ENCODE measurements at places on chromosomes 4 and X.
A peak's percentile ranks its signal among the peaks of the same experiment; 100 is the strongest.

GRCh38 chr4:133801883-133802282, 399.7 kb downstream of the PABPC4L start:
- no peak for DNase-seq

- DNase-seq = no peak
Observed at GRCh38 chrX:77087529-77088169, 359.5 kb upstream of the FGF16 start.

- DNase-seq = no peak
Observed at GRCh38 chrX:132809581-132809980, 148.8 kb downstream of the HS6ST2 start.

- no peak for DNase-seq
Observed at GRCh38 chr4:146256328-146256727, 42.0 kb downstream of the REELD1 start.

GRCh38 chrX:114365065-114365834, 218.6 kb upstream of the HTR2C start:
- no peak for DNase-seq

DNA sequence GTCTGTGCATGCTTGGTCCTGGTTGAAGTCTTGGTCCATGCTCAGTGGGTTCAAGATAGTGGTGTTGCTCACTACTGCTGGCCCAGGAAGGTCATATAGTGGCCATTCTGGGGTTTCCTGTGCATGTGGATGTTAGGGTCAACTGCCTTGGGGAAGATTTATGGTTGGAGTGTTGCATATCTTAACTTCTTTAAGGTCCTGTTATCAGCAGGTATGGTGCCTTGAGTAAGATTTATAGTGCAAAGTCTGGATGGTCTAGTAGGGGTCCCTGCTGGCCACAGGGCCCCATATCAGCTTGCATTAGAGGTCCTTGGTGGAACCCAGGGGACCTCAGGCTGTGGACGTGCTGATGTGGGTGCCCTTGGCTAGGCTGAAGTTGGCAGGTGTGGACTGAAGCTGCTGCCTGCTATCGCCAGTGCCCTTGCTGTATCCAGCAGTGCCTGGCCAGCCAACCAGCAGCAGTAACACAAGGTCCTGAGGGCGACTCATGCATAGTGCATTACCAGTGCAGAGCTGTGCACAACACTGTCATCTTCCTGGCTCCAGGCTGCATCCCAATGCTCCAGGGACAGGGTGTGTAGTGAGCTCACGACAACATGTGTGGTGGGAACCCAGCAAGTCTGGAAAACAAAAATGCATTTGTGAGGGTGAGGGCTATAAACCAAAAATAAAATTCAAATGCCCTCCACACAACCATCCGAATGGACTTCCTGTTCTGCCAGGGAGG, 61.0 kb downstream of the BEX3 start:
- DNase-seq = no peak

- peak; percentile 79 for DNase-seq
Observed at GRCh38 chrX:20477836-20478524, 211.3 kb upstream of the RPS6KA3 start.

GRCh38 chr4:164959896-164960295, 17.6 kb downstream of the TRIM61 start:
- no peak for DNase-seq

GRCh38 chr4:122156819-122157218, 4.7 kb downstream of the BLTP1 start:
- no peak for DNase-seq

- no peak for DNase-seq
Observed at GRCh38 chr4:188727746-188728145, 588.5 kb downstream of the TRIML1 start.

- no peak for DNase-seq
Observed at GRCh38 chr4:141654098-141654497, 17.7 kb downstream of the IL15 start.

- no peak for DNase-seq
Observed at GRCh38 chrX:103158317-103158621, 56.6 kb upstream of the BEX4 start.

GRCh38 chr4:3399277-3400194, 42.2 kb upstream of the HGFAC start:
- no peak for DNase-seq

DNA sequence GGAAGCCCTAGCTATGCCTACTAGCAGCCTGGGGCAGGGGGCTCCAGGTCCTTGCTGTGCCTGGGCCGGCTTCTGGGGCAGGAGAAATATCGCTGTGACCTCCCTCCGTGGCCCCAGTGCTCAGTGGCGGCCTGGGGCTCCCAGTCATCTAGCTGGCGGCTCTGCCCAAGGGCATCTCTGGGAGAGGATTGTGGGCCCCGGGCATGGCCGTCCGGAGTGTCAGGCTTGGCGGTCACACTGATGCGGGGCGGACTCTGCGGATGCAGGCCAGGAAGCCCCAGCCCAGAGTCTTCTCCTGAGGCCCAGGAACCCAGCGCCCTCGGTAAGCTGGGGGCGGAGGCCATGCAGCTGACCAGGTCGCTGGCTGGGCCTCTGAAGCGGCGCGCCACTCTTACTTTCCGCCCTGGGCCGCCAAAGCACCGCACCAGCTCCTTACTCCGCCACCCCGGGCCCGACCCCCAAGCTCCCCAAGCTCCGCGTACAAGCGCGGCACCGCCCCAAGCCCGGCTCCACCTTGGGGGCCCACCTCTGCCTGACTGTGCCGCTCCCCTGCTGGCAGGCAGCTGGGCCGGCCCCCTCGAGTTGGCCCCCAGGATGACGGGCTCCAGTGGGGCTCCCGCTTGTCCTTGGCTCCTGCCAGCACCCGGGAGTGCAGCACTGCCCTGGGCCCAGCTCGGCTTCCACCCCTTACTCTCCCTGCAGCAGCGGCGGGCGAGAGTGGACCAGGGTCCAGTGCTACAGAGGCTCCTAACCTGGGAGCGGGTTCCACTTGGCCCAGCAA, 720.0 kb downstream of the PCDH18 start:
- no peak for DNase-seq

DNA sequence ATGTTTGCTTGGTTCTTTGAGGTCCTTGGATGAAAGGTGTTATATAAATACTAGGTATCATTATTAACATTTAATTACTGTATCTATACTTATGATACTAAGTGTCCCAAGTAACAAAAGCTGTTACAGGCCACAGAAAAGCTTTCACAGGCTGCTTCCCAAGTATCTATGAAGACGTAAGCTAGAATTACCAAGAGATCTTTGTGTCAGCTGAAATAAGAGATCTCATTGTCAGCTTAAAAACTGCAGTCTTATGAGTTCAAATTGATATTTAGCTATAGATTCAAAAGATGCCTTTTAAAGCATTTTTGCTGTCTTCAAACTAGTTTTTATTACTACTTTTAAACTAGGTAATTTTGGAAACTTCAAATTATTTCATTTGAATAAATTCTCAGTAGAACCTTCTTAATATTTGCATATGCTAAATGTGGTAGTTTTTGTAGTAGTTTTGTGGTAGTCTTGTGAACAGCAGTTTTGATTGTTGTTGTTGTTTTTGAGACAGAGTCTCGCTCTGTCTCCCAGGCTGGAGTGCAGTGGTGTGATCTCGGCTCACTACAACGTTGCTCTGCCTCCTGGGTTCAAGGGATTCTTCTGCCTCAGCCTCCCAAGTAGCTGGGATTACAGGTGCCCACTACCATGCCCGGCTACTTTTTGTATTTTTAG, 170.0 kb upstream of the RPL34 start:
- no peak for DNase-seq

GRCh38 chr4:15910155-15910940, 28.2 kb downstream of the FGFBP1 start:
- no peak for DNase-seq

- DNase-seq = no peak
Observed at GRCh38 chr4:95061220-95061619, 303.5 kb downstream of the BMPR1B start.

DNA sequence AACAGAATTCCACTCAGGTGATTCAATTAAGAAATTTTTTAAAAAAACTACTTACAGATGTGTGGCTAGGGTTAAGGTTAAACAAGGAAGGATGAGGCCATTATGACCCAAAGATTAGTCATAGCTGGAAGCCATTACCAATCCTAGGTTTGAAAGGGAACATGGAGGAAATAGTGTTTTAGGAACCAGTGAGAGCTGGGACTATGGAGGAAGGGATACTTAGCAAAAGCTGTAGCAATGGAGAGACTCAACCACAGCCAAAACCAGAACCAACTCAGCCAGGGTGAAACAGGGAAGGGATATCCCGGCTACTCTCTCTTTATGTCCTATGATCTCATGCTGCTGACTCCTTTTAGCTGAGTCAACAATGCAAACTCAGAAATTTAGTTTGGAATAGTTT, 148.6 kb upstream of the CNKSR2 start:
- DNase-seq = no peak

- DNase-seq = no peak
Observed at GRCh38 chrX:119790977-119791436, 423 bp downstream of the RPL39 start.

DNA sequence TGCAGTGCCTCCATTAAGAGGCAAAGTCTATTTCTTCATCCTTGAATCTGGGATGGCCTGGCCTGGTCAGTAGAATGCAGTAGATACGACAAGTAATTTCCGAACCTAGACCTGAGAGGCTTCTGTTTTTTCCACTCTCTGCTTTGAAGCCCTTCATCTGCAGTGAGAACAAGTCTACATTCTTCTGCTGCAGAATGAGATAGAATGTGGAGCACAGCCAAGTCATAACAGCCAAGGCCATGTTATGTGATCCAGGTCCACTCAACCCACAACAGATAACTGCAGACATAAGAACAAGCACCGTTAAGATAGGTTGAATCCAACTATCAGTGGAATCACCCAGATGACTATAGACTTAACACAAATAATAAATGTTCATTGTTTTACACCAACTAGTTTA, 1297.7 kb downstream of the C4orf33 start:
- no peak for DNase-seq

DNA sequence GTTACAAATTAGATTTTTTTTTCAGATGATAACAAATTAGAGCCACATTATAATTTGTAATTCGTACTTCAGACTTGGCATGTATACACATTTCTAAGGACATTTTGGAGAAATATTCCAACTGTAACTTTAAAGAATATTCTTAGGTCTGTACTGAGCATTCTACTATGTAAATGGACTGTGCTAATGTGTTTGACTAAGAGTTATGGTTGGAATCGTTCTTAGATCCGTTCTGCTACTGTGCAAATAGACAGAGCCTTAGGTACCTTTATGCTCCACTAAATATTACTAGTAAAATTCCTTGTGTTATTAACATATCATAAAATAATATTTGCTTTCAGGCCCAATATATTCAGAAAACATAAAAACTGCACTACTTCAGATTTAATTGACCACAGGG, 1180.0 kb upstream of the TENM3 start:
- DNase-seq = no peak

DNA sequence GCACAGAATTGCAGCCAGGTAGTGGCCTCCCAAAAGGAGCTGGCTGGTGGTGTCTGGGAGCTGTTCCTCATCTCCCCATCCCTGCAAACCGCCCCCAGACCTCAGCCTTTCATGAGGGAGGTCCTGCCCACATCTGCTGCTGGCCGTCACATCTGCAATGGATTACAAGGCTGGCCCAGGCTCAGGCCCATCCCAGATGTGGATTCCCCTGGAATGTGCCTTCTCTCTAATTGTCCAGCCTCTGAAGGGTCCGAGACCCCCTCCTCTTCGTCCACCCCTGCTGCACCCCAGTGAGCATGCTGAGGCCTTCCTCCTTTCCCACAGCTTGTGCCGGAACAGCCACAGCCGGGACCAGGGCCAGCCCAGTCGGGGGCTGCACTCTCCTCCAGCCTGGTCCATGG, 115.0 kb upstream of the NALF2 start:
- DNase-seq = no peak

- DNase-seq = no peak
Observed at GRCh38 chr4:94400191-94400590, 51.6 kb upstream of the PDLIM5 start.

- no peak for DNase-seq
Observed at GRCh38 chrX:50677789-50678188, 136.2 kb downstream of the SHROOM4 start.

GRCh38 chr4:146443525-146443924, 78.2 kb downstream of the SLC10A7 start:
- no peak for DNase-seq

- DNase-seq = no peak
Observed at GRCh38 chr4:83255584-83255983, 29.0 kb downstream of the COQ2 start.

- DNase-seq = no peak
Observed at GRCh38 chrX:40282946-40283660, 185.3 kb upstream of the BCOR start.

- no peak for DNase-seq
Observed at GRCh38 chr4:86011117-86011516, 348.7 kb downstream of the MAPK10 start.

GRCh38 chrX:79506001-79506400, 138.9 kb upstream of the ITM2A start:
- DNase-seq = no peak

DNA sequence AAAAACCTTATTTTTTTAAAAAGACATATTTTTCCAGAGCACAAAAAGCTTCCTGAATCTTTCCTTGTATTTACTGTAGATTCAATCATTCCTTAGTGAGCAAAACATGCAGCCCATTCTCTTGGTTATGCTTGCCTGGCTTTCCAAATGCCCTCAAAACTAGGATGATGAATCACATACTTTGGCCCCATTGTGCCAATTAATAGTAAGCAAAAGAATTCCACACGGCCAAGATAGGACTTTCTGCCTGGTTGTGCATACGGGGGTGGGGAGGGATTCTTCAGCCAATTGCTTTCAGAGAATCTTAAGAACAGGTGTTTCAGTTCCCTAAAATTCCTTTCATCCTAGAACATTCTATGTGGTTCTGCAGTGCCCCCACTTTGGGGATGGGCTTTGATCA, 7.0 kb downstream of the RAI2 start:
- DNase-seq = no peak

DNA sequence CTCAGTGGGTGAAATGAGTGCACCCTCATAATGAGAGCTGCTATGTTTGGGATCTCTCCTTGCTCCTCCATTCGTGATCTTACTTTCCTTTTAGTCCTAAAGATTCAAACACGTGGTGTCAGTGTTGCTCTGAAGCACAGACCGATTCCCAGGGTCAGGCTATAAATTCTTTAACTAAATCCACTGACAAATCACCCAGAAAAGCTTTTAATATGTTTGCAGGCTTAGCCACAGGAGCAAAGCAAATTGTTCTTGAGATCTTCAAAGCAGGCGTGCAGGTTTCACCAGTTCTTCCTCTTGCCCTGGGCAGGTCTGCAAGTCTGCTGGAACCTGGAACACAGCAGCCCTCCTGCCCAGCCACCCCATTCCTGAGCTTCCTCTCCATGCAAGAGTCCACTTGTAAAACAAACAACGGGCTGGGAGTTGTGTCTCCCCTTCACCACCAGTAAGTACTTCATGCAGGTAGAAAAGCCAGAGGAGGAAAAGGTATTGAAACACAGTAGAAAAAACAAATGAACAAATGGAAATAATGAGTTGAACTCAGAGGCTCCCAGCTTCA, 70.1 kb upstream of the ENPP6 start:
- DNase-seq = peak; percentile 60

GRCh38 chr4:87425711-87426110, 3.3 kb downstream of the NUDT9 start:
- DNase-seq = no peak

DNA sequence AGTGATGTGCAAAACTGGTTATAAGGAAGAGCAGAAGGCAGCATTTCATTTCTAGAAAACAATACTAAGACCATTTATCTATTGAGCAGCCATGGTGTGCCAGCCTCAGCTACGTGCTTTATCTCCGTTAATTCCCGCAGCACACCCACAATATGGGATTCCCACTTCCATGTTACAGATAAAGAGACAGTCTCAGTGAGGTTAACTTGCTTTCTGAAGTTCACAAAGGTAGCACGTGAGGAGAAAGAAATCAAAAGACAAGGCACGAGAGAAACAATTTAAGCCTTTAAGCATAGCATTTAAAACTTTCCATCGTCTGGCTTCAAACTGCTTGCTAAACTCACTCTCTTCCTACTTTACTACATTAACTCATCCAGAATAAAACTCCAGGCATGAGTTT, 8.0 kb upstream of the RPL34 start:
- no peak for DNase-seq
